CD4-positive, alpha-beta T cell (primary cell): ENCODE measurements at places on chromosomes 7 and 10.

- DNase-seq: peak; percentile 77
These were observed 312.0 kb downstream of the RNLS start for GRCh38 chr10:88270871-88271713.

DNA sequence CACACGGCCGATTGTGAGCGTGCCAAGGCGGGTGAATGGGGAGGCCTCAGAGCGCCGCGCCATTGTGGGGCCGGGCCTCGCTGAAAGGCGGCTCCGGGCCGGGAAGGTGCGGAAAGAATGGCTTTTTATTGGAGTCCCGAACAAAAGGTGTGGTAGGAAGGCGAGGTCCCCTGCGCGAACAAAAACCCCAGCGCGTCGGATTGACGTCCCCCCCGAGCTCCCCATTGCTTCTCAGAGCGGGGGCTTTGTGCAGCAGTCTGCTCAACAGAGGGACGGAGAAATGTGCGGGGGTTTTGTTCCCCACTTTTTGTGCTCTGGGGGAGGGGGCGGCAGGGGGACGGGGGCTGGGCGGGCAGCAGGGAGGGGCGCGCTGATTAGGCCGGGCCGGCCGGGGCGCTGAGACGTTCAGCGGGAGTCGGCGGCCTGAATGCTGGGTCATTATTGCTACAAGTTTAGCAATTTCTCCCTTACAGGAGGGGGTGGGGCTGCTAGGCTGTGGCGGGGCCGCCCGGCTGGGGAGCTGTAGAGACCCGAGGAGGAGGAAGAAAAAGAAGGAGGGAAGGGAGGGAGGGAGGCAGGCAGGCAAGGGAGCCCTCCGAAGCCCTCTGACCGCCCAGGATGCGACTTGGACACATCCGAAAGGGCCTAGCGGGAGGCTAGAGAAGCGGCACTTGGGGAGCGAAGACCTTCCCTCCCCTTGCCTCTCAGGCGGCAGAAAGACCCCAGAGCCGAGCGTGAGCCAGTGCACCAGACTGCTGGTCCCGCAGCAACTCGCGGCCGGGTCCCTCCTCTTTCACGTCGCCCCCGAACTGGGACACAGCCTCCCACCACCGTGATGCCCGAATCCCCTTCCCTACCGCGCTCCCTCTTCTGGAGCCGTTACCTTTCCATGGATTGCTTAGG is 4.6 kb downstream of the NKX2-3 start:
- no peak for DNase-seq

GRCh38 chr10:1369197-1369596 is 313.0 kb downstream of the WDR37 start:
- no peak for DNase-seq

GRCh38 chr10:29676732-29677131 is 42.0 kb upstream of the SVIL start:
- no peak for DNase-seq

DNA sequence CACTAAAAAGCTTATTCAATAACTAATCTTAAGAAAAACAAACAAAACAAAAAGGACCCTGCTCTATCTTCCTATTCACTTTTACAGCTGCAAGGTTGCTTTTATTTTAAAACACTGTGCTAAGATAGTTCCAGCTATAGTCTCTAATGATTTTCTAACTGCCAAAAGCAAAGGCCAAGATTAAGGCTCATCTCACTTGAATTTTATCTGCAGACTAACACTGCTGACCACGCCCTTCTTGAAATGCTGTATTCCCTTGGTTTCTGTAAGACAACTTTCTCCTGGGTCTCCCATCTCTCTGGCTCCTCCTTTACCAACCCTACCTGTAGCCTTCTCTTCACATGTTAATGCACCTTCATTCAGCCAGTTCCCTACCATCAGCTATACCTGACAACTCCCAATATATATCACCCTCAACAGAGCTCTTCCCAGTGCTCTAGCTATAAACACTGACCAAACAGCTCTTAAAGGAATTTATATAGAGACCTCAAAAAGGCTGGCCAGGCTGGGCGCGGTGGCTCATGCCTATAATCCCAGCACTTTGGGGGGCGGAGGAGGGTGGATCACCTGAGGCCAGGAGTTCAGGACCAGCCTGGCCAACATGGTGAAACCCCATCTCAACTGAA is 11.7 kb downstream of the SRPK2 start:
- no peak for DNase-seq
